T-helper 17 cell (primary cell): ENCODE measurements at places on chromosomes 11 and 22. TPM values are rescaled to one million over a fixed set of nuclear protein-coding genes. Genes with fewer than 3 reads are reported as not detected.

UPB1 gene
- total RNA-seq, result 2.8 TPM

SLC22A9 gene
- total RNA-seq, result not detected

ALG8 gene
- total RNA-seq, result 25.8 TPM

KDM4E gene
- not detected for total RNA-seq

CABP4 gene
- 7.5 TPM for total RNA-seq

PAX6 gene
- not detected for total RNA-seq

SF3A1 gene
- total RNA-seq, result 317 TPM

OR5B21 gene
- 0.32 TPM for total RNA-seq

DNA sequence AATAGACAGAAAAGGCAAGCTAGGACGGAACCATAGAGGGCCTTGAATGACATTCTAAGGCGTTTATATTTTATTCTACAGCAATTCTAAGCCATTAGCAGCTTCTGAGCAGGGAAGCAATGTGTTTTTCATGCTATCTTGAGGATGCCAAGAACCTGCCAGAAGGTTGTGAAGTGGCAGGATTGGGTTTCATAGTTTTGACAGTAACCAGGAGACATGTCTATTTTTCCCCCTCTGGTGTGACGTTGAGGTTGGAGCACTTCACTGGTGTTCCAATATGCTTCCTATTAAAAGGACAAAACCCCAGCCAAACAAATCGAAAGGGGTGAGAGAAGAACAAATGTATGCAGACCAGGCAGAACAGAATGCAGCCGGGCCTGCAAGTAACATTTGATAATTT lies 148.2 kb downstream of the SPATA19 start:
- no peak for DNase-seq
- H3K27ac ChIP-seq, result no peak overlapping the region
- H3K4me1 ChIP-seq, result no peaks in the 10 kb centered on the region
- H3K4me3 ChIP-seq, result no peak overlapping the region
- no peaks in the 10 kb centered on the region for H3K27me3 ChIP-seq

DNA sequence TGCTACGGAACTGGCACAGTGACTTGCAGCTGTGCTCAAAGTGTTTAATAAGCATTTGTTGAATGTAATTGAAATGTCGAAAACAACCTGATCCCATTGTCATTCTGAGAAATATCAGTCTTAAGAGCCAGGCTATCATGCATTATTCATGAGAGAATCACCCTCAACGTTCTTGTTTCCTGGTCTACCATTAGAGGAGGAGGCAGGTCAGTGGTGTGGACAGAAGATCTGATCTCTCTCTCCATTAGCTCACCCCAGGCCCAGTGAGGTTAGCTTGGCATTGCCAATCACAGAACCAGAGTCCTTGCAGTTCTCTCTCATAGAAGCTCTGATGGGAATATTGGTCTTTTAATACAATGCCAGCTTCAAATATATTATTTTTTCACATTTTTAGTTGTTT lies 121.1 kb upstream of the SPON1 start:
- H3K36me3 ChIP-seq, result no peaks in the 10 kb centered on the region
- H3K27ac ChIP-seq, result no peak overlapping the region
- no peaks in the 10 kb centered on the region for H3K4me1 ChIP-seq
- no peak for DNase-seq
- H3K4me3 ChIP-seq, result no peak overlapping the region

- H3K4me3 ChIP-seq, result no peak overlapping the region
- H3K36me3 ChIP-seq, result peaks cover 6% of the 10 kb centered on the region
- no peak overlapping the region for H3K27ac ChIP-seq
- H3K27me3 ChIP-seq, result peaks cover 59% of the 10 kb centered on the region
- DNase-seq, result no peak
- H3K4me1 ChIP-seq, result peaks cover 21% of the 10 kb centered on the region
Observed at GRCh38 chr11:125491146-125491545, 4.9 kb downstream of the FEZ1 start.

- DNase-seq, result no peak
- H3K36me3 ChIP-seq, result peaks cover 4% of the 10 kb centered on the region
- H3K4me3 ChIP-seq, result no peak overlapping the region
- no peaks in the 10 kb centered on the region for H3K27me3 ChIP-seq
- H3K27ac ChIP-seq, result no peak overlapping the region
Observed at GRCh38 chr11:6625156-6625831, 6.1 kb upstream of the TPP1 start.

DNA sequence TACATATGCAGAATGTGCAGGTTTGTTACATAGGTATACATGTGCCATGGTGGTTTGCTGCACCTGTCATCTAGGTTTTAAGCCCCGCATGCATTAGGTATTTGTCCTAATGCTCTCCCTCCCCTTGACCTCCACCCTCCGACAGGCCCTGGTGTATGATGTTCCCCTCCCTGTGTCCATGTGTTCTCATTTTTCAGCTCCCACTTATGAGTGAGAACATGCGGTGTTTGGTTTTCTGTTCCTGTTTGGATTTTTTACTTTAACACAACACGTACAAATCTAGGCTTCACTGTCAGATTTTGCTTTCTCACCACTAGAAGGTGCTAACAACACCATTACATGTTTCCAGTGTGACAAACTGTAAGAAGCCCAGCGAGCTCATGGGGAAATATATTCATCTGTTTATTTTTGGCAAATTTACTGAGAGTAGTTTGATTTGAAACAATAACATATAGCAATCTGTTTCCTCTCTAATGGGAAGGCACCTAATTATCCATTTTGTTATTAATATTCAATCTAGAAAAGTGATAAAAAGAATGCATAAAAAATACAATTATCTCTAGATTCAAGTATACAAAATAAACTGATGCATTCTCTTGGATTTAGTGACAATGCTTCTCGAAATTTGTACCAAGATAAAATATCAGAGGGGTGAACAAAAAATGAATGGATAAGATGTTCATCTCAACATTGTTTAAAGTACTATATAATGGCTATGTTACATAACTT lies 23.2 kb upstream of the BIRC3 start:
- H3K4me1 ChIP-seq, result peaks cover 27% of the 10 kb centered on the region
- H3K27ac ChIP-seq, result peak overlapping the region; percentile 97
- H3K27me3 ChIP-seq, result no peaks in the 10 kb centered on the region
- H3K4me3 ChIP-seq, result peak overlapping the region; percentile 97
- H3K36me3 ChIP-seq, result peaks cover 2% of the 10 kb centered on the region

DNA sequence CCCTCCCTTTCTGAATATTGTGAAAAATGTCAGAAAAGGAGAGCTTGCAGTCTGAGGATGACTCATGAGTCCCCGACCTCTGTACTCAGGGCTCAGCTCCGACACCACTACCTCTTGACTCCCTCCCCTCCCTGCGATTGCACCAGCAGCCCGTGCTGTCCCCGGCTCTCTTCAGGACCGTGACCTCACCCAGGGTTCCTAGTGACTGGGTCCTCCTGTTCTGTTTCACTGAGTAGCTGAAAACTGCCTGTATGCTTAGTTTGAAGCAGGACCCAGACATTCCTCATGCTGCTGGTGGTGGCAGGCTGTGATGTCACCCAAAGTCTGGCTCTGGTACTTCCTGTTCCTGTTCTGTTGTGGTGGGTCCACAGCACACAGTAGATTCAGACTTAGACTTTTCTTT lies 11.7 kb downstream of the PHRF1 start:
- DNase-seq, result no peak
- H3K4me1 ChIP-seq, result peaks cover 21% of the 10 kb centered on the region
- peak overlapping the region; percentile 94 for H3K27ac ChIP-seq
- peaks cover 5% of the 10 kb centered on the region for H3K36me3 ChIP-seq

DNA sequence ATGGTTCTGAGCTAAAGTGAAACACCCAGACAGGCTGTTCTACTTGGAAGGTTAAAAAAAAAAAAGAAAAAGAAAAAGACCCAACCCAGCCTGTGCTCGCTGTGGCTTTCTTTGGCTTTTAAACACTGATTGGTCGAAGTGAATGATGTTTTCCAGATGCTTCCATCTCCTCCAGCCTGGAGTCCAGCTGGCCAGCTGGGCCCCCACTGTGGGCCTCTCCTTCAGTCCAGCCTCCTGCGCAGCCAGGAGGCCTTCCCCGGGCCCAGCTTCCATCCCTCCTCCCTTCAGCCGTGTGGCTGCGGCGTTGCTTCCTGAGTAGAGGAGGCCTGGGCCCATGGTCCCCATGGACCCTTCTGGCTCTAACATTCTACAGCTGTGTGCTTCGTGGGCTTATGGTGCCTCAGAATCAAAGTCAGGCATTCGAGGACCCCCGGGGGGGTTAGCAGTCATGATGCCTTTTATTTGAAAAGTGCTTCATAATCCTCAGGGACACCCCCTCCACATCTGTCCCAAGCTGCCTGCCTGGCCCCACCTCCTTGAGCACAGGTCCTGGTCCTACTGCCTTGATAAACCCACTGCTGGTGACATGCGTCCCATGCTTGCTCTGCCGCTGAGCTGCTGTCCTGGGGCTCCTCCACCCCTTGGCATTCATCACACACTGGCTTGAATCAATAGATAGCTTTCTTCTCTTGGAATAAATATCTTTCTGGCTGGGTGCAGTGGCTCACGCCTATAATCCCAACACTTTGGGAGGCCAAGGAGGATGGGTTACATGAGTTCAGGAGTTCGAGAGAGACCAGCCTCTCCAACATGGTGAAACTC lies 42.2 kb upstream of the FBLN1 start:
- DNase-seq, result no peak
- no peaks in the 10 kb centered on the region for H3K36me3 ChIP-seq
- H3K4me3 ChIP-seq, result no peak overlapping the region
- no peaks in the 10 kb centered on the region for H3K4me1 ChIP-seq
